ENCODE measurements at places on chromosomes 11 and 22. TPM values are rescaled to one million over a fixed set of nuclear protein-coding genes. Genes with fewer than 3 reads are reported as not detected.

APOBEC3B gene
- 33.6 TPM for total RNA-seq

LRRC32 gene
- 5.6 TPM for total RNA-seq

RAB38 gene
- 1.2 TPM for total RNA-seq

SLC35F2 gene
- 29.2 TPM for total RNA-seq

APOL4 gene
- total RNA-seq = 1.2 TPM

Measured in activated T-helper 17 cell treated with anti-CD3 and anti-CD28 coated beads, Interleukin-2, amount 50 U/mL, for 72 hours (primary cell).